ENCODE measurements at places on chromosomes 6 and 20.

DNA sequence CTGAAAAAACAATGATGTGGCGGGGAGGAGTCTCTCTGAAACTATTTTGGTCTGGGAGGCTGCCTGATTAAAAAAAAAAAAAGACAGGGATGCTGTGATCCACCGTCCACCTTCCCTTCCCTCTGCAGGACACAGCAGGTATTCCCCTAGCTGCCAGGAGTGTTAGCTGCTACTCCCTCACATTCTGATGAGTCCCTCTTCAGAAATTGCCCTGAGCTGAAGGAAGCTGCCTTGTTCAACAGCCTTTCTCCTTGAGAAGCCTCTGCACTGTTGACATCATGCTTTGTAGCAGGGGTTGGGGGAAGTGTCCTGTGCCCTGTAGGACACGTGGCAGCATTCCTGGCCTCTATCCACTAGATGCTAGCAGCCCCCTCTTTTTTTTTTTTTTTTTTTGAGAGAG is 71.7 kb upstream of the ZMYND8 start:
- no peak for DNase-seq

DNA sequence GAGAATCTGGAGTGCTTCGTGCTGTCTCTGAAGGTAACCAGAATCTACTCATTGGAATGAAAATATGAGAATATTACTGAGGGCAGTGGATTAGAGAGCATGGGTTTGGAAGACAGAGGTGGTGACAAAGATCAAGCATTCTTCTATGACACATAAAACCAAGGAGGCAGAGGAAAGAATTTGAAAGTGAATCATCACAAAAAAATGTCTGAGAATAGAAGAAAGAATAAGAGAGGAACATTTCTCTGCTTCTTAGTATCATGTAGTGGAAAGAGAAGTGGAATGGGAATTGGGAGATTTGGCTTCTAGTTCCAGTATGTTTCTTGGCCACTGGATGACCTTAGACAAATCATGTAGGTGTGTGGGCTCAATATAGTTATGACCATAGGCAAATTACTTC is 474.0 kb downstream of the TFAP2B start:
- no peak for DNase-seq

- no peak for DNase-seq
These were observed 74.7 kb upstream of the NOX3 start for GRCh38 chr6:155530219-155530834.

DNA sequence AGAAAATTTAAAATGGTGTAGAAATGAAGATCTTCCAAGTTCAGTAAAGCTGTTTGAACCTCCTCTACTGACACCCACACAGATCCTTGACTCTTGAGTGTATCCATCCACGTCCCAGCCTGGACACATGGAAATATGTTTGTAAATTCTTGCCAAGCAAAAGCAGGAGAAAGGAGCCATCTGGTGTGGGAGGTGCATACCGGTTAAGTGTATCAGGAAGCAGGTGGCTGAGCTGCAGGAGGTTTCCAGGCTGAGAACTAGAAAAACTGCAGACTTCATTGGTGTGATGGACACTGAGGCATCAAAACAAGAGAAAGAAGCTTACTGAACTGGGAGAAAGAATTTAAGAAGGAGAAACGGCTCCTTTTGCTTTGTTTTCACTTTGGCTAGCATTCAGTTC is 229.9 kb upstream of the GRIK2 start:
- no peak for DNase-seq

DNA sequence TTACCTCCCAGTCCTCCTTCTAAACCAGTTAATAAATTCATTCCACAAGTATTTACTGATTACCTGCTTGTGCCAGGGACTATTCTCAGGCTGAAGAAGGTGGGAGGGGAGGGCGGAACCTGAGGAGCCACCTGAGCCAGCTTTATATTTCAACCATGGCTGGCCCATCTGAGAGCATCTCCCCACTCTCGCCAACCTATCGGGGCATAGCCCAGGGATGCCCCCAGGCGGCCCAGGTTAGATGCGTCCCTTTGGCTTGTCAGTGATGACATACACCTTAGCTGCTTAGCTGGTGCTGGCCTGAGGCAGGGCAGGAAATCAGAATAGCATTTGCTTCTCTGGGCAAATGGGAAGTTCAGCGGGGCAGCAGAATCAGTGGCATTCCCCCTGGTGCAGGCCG is 4.9 kb upstream of the AAR2 start:
- DNase-seq: no peak

DNA sequence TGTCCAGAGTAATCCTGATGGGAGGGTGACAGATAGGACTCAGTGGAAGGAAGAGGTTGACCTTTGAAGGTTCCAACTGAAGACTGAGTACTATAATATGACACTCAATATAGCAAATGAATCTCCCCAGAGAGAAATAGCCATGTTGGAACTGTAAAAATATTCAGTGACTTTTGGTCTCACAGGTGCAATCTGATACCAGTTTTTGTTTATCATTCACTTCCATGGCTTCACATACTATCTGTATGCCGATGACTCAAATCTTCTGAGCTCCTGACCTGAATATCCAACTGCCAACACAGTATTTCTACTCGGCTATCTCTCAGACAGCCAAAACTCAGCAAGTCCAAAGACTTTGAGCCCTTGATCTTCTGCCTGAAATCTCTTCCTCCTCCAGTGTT is 21.8 kb upstream of the PKHD1 start:
- no peak for DNase-seq

GRCh38 chr20:53020376-53020775 is 48.2 kb downstream of the TSHZ2 start:
- no peak for DNase-seq

- no peak for DNase-seq
These were observed 39.6 kb downstream of the SLC23A2 start for GRCh38 chr20:4961746-4962145.

DNA sequence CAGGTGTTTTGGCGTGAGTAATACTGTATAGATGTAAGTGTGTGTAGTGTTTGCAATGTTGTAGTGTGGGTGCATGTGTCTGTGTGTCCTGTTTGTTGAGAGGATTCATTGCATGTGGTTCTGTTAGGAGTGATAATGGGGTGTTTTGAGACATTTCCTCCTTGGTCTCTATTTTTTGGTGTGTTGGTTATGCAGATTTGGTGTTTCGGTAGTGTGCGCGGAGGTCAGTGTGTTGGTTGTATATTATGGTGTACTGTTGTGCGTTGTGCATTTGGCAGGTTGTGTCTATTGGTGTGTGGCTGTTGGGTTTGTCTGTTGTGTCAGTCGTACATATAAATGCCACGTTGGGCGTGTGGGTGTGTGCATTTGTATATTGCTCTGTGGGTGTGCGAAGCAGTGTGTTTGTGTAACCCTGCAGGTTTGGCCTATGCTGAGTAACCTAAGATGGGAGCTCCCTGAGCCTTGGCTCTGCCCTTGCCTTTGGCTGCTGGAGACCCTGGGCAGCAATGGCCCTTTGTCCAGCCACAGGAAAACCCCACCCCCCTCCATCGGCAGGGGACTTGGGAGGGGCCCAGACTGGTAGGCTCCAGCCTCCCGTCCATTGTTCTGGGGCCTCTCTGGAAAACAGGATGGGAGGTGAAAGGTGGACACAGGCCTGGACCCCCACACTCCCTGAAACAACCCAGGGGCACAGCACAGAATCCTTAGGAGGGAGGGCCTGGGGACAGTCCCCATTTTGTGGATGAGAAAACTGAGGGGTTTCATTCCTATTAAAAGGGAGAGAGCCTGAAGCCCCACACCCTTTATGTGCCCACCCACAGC is 10.3 kb upstream of the ID1 start:
- DNase-seq: no peak

DNA sequence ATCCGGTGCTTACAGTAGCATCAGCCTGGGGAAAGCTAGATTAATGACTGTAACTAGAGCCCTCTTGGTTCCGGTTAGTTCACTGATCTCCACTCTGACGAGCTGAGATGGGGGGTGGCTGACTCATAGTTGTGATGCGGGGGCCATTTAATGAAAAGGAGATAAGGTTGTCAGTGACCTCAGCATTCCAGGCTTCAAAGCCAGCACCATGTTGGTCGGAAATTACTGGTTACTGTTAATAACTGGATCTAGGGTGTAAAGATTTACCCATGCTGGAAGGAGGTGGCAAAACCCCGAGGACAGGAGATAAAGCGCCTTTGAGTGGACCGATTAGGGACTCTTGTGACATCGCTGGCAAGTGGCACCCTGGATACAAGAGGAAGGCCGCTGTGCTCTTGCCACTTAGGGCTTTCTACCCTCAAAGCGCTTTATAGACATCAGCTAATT is 21.1 kb downstream of the FOXC1 start:
- no peak for DNase-seq

DNA sequence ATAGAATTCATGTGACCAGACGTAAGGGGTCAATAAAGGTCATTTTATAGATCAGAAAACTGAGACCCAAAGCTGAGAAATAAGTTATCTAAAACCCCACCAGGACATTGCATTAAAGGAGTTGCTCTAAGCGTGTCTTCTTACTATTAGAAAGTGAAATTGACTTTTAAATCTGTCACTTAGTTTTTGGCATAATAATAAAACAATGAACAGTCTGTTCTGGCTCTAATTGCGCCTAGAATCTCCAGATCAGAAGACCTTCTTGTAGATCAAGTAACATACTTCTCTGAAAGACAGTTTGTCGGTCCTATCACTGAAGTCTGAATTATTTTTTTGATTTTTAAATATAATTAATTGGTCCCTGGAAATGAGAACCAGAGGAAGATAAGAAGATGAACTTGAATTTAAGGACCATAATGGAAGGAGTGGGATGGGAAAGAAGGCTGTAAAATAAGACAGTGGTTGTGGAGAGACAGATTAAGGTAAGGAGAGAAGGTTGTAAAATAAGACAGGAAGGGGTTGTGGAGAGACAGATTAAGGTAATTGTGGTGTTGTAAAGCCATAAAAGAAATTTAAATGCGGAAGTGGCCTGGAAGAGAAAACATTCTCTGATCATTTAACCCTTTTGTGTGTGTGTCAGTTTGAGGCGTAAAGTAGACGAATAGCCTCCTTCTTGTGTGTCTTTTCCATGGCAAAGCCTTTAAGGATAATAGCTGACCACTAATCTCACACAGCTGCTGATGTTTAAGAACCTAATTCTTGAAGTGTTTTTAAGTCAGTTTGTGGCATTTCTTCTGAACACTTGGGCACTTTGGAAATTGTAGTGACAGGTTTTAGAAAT is 20.1 kb downstream of the TOP1 start:
- no peak for DNase-seq

DNA sequence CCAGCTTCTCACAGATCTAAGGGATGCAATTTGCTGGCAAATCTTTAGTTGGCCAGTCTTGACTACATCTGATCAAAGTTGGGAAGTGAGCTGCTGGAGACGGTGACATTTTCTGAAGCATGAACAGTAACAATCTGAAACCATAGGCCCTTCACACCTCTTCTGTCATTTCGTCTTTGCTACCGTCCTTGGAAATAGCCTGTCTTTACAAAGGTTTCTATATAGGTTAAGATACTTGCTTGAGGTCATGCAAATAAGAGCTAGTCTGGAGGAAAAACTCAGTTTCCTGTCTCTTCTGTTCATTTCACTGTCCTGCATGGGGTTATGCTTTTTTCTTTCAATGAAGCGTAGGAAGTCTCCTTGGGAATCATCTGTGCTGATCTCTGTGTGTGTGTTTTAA is 55.6 kb downstream of the CARMIL1 start:
- DNase-seq: no peak

GRCh38 chr6:153129873-153130514 is 1.1 kb downstream of the RGS17 start:
- DNase-seq: no peak

GRCh38 chr6:70547905-70548304 is 18.8 kb upstream of the SDHAF4 start:
- no peak for DNase-seq

GRCh38 chr6:11243861-11244260 is 11.4 kb upstream of the NEDD9 start:
- DNase-seq: no peak

DNA sequence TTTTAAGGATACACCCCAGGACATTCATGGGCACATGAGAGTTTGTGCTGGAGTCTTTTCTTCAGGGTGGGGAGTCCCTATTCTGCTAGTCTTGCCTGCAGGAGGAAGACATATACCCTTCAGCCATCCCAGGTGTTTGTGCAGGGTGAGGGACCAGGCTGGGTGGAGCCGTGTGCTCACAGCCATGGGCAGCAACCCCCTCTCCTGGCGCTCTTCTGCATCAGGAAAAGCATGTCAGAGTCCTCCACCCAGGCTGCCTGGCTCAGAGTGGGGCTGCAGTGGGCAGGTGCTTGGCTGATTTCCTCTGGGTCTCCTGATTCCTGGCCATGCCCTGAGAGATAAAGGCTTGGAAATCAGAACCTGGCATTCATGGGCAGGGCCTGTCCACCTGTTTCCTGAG is 22.7 kb upstream of the MLN start:
- DNase-seq: no peak

DNA sequence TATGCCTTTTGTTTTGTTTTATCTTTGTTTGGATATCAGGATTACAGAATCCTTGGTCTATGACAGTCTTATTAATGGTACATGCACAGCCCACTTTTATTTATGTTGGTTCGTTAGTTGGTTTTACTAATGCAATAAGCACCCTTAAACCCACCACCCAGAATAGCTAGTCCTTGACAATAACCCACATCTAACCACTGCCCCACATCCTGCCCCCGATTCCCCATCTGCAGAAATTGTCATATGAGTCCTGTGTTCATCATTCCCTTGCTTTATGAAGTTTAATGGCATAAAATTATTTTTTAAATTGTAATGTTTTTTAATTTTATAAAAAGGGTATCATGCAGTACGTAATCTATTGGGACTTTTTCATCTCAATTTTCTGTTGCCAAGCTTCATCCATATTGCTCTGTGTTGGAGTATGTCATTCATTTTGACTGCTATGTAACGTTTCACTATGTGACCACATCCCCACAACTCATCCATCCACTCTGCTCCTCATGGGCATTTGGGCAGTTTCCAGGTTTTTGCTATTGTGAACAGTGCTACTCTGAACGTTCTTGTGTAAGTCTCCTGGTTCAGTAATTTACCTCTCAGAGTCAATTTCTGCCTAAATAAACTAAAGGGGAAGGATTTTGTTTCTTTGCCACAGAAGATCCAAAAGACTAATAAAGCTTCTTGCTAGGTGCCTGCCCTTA is 150.4 kb downstream of the MRPL14 start:
- no peak for DNase-seq

- DNase-seq: no peak
These were observed 98.7 kb downstream of the PLEKHG1 start for GRCh38 chr6:150698391-150698790.

DNA sequence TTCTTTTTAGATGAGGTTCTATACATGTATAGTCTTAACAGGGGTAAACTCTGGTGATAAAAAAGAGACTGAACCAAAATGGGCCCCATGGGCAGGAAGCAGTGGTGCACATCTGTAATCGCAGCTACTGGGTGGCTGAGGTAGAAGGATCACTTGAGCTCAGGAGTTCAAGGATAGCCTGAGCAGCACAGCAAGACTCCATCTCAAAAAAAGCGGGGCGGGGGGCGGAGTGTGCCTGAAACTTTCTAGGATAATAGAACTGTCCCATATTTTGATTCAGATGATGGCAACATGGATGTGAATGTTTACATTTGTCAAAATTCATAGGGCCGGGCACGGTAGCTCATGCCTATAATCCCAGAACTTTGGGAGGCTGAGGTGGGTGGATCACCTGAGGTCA is 48.8 kb upstream of the TAF8 start:
- DNase-seq: no peak

- DNase-seq: no peak
These were observed 9.3 kb downstream of the SERAC1 start for GRCh38 chr6:158158748-158159147.

- DNase-seq: no peak
These were observed 50.5 kb downstream of the CFAP61 start for GRCh38 chr20:20102716-20103258.
